Esophagus squamous epithelium (tissue), 5 donors: ENCODE measurements at places on chromosomes 1 and 21.

- DNase-seq, result no peak
- no peak overlapping the region for H3K27ac ChIP-seq
- H3K4me1 ChIP-seq, result peaks cover 4% of the 10 kb centered on the region
- no peak overlapping the region for H3K4me3 ChIP-seq
- H3K27me3 ChIP-seq, result no peaks in the 10 kb centered on the region
Observed at GRCh38 chr1:42165511-42166210, 1.1 kb upstream of the GUCA2A start.

GRCh38 chr1:33331444-33332356 lies 10.8 kb upstream of the A3GALT2 start:
- H3K4me1 ChIP-seq, result peaks cover 67% of the 10 kb centered on the region
- no peaks in the 10 kb centered on the region for H3K27me3 ChIP-seq
- DNase-seq, result no peak
- H3K27ac ChIP-seq, result peak overlapping the region; percentile 20

DNA sequence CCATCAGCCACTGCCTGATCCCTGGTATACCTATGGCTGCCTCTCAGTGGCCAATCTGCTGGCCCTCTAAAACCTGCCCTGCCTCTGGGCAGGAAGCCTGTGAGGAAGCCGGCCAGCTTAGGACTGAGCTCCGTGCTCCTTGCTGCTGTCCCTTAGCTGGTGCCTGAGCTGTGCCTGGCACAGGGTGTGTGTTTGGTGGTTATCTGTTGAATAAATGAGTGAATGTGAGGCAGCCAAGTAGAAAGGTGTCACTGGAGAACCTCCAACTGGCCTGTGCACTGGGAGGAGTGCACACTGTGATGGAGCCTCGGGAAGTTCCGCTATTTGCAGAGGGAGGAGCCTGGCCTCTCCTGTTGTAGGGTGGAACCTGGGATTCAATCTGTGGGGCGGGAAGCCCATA lies 63.4 kb upstream of the STUM start:
- no peaks in the 10 kb centered on the region for H3K27me3 ChIP-seq
- no peak overlapping the region for H3K27ac ChIP-seq
- no peaks in the 10 kb centered on the region for H3K36me3 ChIP-seq
- no peak for DNase-seq
- H3K4me3 ChIP-seq, result no peak overlapping the region

- H3K36me3 ChIP-seq, result peaks cover 11% of the 10 kb centered on the region
- H3K27ac ChIP-seq, result no peak overlapping the region
- no peak overlapping the region for H3K4me3 ChIP-seq
- no peaks in the 10 kb centered on the region for H3K27me3 ChIP-seq
- DNase-seq, result no peak
- H3K4me1 ChIP-seq, result peaks cover 3% of the 10 kb centered on the region
Observed at GRCh38 chr1:184789884-184790283, 35.2 kb upstream of the EDEM3 start.

DNA sequence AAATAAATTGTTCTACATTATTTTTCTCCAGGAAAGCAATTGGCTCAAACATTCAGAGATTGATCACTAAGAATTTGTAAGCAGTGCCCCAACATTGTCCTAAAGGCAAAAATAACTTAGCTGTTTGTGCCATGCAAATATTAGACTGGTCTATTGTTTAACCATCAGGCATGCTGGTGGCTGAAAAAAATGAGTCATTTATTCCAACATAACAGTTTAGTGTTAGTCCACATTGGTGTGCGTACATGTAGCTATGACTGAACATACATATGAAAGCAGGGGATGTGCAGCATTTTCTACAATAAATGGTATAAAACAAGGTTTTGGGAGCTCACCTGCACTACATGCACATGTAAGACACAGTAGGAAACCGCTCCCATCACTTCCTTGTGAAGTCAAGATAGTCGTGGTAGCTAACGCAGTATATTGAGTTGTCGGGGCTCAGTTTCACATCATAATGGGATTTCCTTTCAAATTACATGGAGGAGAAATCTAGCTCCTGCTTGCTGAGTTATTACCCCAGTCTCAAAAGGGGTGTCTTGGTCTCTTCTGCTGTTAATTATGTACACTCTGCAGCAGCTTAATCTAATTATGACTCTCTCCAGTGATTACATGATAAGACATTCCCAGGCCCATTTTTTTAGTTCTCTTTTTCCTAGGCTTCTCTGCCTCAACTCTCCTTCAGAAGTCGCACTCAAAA lies 199.4 kb downstream of the LYPLAL1 start:
- H3K4me3 ChIP-seq, result no peak overlapping the region
- H3K27me3 ChIP-seq, result no peaks in the 10 kb centered on the region
- no peak overlapping the region for H3K27ac ChIP-seq
- no peaks in the 10 kb centered on the region for H3K4me1 ChIP-seq
